GM23248 (cell line): ENCODE measurements at places on chromosomes 2 and 18.

GRCh38 chr18:44679914-44680272 is 795 bp upstream of the SETBP1 start:
- peak; percentile 81 for DNase-seq

- peak; percentile 92 for DNase-seq
These were observed 136.5 kb downstream of the CTIF start for GRCh38 chr18:48675352-48675761.

GRCh38 chr2:37645362-37645761 is 26.1 kb downstream of the CDC42EP3 start:
- peak; percentile 80 for DNase-seq

DNA sequence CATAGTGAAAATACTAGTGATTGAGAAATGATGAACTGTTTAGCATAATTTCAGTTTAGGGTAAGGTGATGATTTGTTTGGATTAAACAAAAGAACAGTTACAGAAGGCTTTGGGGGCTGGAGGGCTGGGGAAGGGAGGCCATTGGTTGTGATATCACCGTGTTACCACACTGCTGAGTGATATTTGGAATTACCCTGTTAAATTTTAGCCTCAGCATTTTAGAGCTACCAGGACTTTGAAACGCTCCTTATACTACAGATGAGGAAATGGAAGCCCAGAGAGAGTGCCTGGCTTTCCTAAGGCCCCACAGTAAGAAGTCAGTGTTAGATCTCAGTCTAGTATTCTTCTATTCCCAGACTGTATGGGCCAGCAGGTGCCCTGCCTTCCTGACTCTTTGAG is 15.6 kb downstream of the ARHGEF33 start:
- DNase-seq: no peak

GRCh38 chr18:7904529-7904928 is 337.4 kb downstream of the PTPRM start:
- peak; percentile 77 for DNase-seq

DNA sequence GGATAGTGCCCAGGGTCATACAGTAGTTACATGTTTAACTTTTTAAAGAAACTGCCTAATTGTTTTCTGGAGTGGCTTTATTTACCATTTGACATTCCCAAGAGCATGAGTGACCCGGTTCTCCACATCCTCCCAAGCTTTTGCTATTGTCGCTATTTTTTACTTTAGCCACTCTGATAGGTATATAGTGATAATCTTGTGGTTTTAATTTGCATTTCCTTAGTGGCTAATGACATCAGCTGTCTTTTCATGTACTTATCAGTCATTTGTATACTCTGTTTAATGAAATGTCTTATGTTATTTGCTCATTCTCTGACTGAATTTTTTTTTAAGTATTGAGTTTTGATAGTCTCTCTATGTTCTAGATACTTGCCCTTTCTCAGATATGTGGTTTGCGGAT is 109.7 kb upstream of the HS6ST1 start:
- DNase-seq: no peak

- DNase-seq: peak; percentile 85
These were observed 23.8 kb upstream of the SERPINB12 start for GRCh38 chr18:63518178-63519012.

DNA sequence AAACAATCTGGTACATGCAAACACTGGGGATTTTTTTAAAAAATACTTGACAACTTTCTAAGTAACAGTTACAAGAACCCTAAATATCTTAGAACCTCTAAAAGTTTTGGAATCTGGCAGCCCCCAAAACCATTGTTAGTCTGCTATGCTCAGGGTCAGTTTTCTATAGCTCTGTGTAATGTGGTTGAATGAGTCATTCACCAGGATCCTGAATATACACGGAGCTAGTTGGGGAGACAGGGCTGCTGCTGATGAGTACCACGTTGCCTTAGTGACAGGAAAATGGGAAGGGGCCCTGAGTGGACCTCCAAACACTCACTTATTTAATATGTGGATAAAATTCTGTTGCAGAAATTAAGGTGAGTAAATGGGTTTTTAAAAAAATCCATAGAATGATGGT is 36.9 kb upstream of the TANC1 start:
- DNase-seq: peak; percentile 79

- no peak for DNase-seq
These were observed 104.6 kb downstream of the ACKR3 start for GRCh38 chr2:236674238-236674637.

GRCh38 chr2:240792629-240793312 is 27.2 kb downstream of the KIF1A start:
- DNase-seq: no peak

GRCh38 chr2:147442816-147443215 is 402.0 kb upstream of the ACVR2A start:
- no peak for DNase-seq

DNA sequence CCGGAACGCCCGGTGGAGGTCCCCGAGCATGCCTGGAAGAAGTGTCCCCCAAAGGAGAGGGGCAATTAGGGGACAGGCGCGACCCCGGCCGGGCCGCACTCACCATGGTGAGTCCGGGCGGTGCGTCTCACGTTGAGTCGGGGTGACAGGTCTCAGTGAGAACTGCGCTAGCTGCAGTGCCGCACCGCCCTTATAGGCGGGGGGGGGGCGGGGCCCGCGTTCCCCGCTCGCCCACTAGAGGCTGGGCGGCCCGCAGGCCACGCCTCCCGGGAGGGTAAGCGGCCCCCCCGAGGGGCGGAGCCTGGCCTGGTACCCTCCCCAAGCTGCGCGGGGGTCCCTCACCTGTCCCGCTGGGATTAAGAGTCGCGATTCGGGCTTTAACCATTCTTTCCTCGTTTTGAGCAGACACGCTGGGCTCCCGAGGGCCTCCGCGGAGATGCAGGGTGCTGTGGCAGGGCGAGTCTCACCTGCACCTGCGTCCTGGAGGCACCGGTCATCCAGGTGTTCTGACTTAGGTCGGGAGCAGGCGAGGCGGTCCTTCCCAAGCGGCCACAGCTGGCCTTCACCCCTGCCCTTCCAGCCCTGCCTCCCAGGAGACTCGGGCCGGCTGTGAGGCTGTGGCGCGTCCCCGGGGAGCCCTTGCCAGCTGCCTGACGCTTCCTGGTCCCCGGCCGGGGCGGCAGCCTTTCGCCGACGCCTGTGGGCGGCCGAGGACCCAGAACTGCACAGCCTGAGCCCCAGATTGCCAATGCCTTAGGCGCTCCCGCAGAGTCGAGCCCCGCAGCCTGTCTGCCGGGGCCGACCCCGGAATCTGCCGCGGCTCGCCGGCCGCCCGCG is at the start of gene TUBA4A:
Gene TUBA4A (minus strand): TSS at position 166 of the 837 bp plus-strand sequence. CDS start 60 bp downstream, at position 106.
- DNase-seq: peak; percentile 83

DNA sequence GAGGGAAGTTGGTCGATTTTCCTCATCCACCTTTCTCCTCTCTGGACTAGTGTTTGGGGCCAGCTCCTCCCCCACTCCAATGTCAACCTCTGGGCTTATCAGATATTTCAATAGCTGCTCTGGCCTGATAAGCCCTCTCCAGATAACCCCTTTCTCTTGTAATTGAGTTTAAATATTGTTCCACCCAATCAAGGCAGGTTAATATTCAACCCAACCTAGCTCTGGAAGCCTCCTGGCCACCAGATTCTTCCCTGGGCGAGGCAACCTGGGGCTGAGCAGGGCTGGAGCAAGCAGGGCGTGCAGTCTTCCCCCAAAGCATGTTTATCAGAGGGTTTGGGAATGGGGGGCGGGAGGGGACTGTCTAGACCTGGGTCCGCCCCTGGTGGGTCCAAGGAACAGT is 73.8 kb downstream of the TFCP2L1 start:
- no peak for DNase-seq

DNA sequence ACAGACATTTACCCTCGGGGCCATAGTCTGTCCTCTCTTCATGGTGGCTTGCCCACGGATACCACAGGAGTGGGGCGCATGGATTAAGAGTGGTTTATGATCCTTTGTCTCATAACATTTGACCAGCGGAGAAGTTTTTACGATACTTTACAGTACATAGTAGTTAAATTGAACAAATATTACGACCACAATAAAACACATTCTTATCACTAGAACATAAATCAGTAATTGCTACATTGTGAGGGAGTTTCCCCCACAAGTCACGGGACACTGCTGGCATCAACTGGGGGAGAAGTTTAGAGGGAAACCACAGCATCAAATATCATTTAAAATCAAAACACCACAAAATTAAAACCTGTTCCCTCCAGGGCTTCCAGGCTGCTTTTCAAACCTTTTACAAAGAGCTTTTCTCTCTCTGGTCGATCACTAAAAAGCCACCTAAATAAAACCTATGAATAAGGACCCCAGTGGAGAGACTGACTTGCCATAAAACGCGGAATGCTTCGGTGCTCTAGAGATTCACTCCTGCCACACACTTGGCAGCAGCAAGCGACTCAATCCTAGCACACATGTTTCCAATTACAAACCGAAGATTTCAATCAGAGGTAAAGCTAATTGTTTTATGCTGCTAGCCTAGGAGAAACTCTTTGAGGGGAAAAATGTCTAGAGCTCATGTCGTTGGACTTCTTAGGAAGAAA is 173.7 kb upstream of the HNRNPA3 start:
- DNase-seq: peak; percentile 13

- peak; percentile 69 for DNase-seq
These were observed 14.9 kb downstream of the TYW5 start for GRCh38 chr2:199940373-199940772.

- DNase-seq: no peak
These were observed 93.5 kb downstream of the TNS1 start for GRCh38 chr2:217909156-217909820.

- DNase-seq: no peak
These were observed 120.4 kb downstream of the MAP3K20 start for GRCh38 chr2:173196080-173196479.

DNA sequence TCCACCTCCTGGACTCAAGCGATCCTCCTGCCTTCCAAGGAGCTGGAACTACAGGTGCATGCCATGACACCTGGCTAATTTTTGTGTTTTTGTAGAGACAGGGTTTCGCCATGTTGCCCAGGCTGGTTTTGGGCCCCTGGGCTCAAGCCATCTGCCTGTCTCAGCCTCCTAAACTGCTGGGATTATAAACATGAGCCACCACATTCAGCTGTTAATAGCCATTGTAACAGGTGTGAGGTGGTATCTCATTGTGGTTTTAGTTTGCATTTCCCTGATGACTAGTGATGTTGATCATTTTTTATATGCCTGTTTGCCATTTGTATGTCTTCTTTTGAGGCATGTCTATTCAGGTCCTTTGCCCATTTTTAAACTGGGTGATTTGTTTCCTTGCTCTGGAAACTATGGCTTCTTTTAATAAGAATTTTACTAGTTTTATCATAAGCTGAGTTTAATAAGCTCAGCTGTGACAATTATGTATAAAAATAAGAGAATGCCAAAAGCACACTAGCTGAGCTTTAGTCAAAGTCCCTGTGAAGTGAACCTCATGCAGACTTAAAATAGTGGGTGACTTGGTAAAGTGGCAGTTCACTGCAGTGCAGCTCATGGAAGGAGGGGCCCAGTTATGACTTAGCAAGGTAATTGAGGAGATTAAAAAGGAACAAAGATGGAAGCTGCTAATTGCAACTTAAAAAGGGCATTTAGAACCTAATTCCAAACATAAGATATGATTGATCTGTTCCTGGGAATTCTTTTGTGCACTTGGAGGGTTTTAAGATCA is 465.1 kb downstream of the TGIF1 start:
- DNase-seq: no peak

- no peak for DNase-seq
These were observed 118.7 kb downstream of the KLHL29 start for GRCh38 chr2:23503682-23504081.

DNA sequence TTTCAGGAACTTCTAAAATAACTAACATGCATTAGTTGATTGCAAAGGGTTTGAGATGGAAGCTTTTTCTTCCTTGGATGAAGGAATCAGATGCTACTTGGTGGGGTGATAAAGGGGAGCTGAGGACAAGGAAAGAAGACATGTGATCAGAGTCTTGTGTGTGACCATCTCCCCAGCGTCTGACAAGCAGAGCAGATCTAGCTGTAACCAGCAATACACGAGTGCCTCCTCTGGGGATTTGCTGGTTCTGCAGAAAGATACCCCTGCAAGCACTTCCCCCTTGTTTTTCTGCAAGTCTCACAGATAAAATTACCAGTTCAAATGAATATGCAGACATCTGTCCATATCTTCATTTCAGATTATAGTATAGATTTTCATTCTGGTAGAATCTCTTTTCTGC is 2.7 kb downstream of the CDH7 start:
- no peak for DNase-seq

GRCh38 chr2:190343089-190343535 is 277 bp upstream of the INPP1 start:
- no peak for DNase-seq

DNA sequence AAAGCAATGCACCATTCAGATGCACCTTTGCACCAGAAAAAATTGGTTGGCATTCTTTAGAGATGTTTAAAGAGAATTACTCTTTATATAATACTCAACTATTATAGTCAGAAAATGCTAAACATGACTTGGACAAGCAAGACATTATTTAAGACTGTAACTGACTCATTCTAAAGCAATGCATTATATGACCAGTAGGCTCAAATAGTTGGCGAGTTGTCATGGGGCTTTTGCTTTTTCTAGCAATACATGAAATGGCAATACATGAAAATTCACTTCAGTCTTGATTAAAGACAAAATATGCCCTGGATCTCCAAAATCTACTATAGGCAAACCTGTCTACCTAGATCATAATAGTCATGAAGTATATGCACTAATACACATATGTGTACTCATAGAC is 216.9 kb upstream of the VWC2L start:
- peak; percentile 82 for DNase-seq

GRCh38 chr2:136356125-136357006 is 238.4 kb upstream of the CXCR4 start:
- DNase-seq: no peak

GRCh38 chr2:51629406-51629805 is 597.5 kb upstream of the NRXN1 start:
- no peak for DNase-seq

DNA sequence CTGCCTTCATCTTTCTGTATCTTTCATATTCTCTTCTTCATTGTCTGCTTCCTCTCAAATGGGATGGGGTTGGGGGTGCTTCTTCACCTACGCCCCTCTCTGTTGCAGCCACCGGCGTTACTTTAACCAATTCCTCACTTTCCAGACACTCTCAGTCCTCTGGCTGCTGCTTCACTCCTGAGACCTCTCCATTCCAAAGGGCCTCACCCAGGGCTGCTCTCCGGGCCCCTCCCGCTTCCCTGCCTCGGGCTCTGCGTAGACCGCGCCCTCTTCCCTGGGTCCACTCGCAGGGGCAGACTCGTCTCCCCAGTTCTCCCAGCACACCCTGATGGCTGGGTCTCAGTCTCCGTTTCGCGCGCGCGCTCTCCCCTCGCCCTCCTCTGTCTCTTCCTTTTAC is 926 bp downstream of the SERPINB8 start:
- peak; percentile 77 for DNase-seq

GRCh38 chr2:196372276-196372809 is 201.0 kb upstream of the STK17B start:
- DNase-seq: no peak
